ENCODE measurements at places on chromosomes 2 and 18.

- DNase-seq = no peak
Measured at GRCh38 chr2:159506764-159507440, 109.4 kb downstream of the BAZ2B start.

GRCh38 chr2:228104215-228104614 lies 77.3 kb downstream of the SPHKAP start:
- no peak for DNase-seq

DNA sequence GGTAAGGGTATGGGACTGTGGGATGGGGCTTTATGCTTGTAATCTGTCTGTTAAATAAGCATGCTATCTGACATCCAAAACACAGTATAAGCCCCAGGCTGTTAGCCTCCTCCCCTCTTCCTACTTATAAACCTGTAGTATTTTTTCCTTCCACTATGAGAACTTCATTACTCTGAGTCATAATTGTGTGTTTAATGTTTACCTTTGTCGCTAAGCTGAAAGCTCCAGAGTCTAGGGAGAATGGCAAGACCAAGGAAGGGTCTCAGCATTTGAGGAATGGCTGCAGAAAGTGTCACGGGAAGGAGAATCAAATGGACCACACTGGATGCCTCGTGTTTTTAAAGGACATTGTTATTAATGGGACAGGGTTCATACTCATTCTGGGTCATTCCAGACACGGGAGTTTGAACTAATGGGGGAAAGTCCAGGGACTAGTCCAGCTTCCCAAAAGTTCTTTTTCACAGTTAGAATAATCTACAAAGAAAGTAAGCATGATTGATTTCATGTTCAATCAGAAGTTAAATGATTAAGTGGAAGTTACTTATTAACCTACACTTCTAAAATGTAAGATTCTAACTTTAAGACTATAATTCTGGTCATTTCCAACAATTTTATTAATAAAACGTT lies 292.2 kb downstream of the AFF3 start:
- no peak for DNase-seq

GRCh38 chr2:172113617-172114016 lies 10.9 kb upstream of the DLX2 start:
- no peak for DNase-seq

DNA sequence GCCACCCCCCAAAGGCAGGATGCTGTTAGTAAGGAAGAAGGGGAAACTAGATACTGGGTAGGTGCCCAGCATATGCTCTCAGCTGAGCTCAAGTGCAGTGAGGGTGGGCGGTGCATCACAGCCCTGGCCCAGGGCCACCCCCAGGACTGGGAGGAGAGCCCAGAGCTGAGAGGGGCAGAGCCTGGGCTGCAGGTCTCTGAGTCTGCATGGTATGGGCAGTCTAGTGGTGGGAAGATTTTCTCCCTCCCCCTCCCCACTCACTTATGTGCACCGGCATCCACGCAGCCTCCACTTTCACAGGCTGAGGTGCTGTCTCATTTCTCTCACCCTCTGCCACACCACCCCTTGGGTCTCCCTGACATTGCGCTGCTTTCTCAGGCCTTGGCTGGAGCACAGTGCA lies 48.5 kb upstream of the CAB39 start:
- DNase-seq = no peak

DNA sequence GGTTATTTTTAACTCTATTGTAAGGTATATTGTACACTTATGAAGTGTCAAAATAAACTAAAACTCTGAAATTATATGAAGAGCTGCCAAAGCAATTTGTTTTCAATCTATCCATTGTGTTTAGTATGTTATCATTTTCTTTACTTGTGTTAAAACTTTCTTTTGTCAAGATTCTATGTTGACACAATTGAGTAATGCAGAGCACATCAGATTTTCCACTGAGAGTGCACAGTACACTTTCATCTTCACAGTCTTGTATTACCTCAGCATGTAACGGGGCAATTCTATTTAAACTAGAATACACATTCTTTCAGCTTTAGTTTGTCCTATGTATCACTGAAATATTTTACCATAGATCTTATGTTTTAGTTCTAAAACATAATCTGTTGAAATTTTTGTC lies 304.4 kb upstream of the ZC3H15 start:
- no peak for DNase-seq

- peak; percentile 55 for DNase-seq
Measured at GRCh38 chr2:148509288-148509902, 135.2 kb upstream of the EPC2 start.

DNA sequence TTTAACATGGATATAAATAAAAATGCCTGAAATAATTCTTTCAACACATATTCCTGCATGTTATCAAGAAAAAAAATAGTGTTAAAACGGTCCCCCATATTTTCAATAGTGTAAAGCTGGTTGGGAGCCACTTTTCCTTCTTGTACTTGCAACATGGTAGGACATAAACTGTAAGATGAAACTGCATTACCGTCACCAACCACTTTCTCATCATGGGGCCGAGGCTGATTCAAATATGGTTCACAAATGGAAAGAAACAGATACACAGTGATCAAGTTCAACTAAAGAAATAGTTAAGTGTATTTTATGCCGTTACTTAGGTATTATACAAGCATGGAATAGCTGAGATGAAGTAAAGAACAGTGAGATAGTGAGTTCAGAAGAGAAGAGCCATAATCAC lies 360.7 kb downstream of the ZEB2 start:
- DNase-seq = no peak

GRCh38 chr2:242085941-242086621 lies 216.6 kb downstream of the RTP5 start:
- DNase-seq = no peak

DNA sequence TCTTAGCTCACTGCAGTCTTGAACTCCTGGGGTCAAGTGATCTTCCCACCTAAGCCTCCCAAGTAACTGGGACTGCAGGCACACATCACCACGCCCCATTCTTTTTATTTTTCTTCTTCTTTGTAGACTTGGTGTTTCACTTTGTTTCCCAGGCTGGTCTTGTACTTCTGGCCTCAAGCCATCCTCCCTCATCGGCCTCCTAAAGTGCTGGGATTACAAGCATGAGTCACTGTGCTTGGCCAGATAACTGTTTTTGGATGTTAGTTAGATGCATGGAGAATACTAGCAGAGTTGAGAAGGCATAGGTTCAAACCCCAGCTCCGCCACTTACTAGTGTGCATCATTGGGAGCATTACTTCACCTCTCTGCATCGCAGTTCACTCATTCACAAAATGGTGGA lies 88.3 kb downstream of the TXNL1 start:
- DNase-seq = no peak

DNA sequence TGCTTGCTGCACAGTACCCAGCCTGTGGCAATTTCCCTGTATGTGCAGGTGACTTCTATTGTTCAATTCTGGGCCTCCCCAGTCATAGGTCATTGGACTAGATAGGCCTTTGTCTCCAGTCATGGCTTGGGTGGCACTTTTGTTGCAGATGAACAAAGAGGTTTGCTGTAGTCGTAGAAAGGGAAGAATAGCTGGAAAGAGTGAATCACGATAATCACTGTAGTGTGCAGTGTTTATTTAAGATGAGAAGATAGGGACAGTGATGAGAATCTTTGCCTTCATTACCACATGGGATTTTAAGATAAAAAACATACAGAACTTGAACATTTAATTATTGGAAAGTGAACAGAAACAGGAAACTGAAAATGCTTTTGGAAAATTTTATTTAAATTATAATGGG lies 156.1 kb upstream of the CYRIA start:
- no peak for DNase-seq

DNA sequence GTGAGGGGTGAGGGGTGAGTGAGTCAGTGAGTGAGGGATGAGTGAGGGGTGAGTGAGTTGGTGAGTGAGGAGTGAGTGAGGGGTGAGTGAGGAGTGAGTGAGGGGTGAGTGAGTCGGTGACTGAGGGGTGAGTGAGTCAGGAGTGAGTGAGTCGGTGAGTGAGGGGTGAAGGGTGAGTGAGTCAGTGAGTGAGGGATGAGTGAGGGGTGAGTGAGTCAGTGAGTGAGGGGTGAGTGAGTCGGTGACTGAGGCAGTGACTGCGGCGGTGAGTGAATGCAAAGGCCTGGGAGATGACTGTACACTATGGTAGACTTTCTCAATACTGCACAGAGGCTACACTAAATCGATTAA lies 16.6 kb downstream of the THAP4 start:
- no peak for DNase-seq

DNA sequence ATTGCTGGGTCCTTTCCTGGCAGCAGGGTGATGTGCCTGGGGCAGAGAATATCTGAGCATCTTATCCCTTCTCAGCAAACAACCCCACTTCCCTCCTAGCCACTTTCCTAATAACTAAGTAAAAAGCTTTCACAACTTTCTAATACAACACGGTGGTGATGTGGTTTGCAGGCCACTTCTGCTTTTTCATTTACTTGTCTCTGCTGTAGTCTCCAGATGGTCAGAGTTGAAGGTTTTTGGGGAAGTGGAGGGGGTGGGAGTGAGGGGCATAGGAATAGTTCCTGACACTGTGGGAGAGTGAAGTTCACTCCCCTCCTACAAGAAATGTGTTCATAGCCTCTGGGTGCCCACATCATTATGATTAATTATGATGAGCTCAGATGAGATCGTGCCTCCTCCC lies 11.6 kb downstream of the OXER1 start:
- no peak for DNase-seq

GRCh38 chr2:56184500-56185011 lies 766 bp downstream of the CCDC85A start:
- peak; percentile 81 for DNase-seq

All from chondrocyte (in vitro differentiated cells).